ENCODE measurements at places on chromosomes 3 and 15.
A peak's percentile ranks its signal among the peaks of the same experiment; 100 is the strongest.

- H3K27me3 ChIP-seq: no peaks in the 10 kb centered on the region
- DNase-seq: peak; percentile 59
- H3K36me3 ChIP-seq: no peaks in the 10 kb centered on the region
- no peaks in the 10 kb centered on the region for H3K4me1 ChIP-seq
- no peak overlapping the region for H3K27ac ChIP-seq
Observed at GRCh38 chr15:92683511-92683834, 27.9 kb upstream of the FAM174B start.

DNA sequence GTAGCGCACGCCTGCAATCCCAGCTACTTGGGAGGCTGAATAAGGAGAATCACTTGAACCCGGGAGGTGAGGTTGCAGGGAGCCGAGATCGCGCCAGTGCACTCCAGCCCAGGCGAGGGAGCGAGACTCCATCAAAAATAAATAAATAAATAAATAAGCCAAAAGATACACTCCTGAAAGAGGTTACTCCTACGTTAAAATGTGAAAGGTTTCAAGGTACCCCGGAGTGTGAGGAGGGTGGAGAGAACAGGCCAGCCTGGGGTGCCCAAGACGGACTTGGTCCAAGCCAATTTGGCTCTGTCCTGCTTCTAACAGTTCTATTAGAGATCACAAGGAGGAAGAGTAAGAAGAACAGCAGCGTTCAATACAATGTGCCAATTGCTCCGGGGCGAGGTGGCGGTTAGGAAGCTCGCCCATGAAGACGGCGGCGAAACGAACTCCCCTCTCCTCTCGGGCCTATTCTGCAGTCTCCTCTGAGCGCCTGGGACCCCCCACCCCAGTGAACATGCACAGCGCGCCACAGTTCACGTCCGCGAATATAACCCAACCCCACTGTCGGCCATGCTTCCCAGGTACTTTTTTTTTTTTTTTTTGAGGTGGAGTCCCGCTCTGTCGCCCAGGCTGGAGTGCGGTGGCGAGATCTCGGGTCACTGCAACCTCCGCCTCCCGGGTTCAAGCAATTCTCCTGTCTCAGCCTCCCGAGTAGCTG, 942 bp downstream of the ELP6 start:
- no peaks in the 10 kb centered on the region for H3K27me3 ChIP-seq
- H3K27ac ChIP-seq: peak overlapping the region; percentile 99
- peak; percentile 25 for DNase-seq
- H3K36me3 ChIP-seq: peaks cover 11% of the 10 kb centered on the region
- peak overlapping the region; percentile 89 for H3K4me3 ChIP-seq
- H3K4me1 ChIP-seq: no peaks in the 10 kb centered on the region

DNA sequence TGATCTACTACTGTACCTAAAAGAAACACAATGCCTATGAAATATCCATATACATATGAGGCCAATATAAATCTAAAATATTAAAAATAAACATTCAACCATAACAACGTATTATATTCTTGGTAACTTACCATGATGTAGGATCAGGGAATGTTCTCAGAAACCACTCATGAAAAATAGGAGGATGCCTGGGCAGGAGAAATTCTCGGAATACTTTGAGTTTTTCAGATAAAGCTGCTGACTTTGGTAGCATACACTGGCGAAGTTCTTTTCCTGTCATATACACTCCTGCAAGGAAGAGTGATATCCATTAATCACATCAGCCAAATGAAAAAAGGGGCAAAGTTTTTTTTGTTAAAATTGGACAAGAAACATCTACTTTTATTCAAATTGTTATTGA, 11.3 kb upstream of the XRN1 start:
- no peaks in the 10 kb centered on the region for H3K36me3 ChIP-seq
- peak; percentile 7 for DNase-seq

GRCh38 chr3:171827836-171828458, 15.2 kb upstream of the TMEM212 start:
- peak; percentile 10 for DNase-seq
- H3K36me3 ChIP-seq: no peaks in the 10 kb centered on the region
- no peaks in the 10 kb centered on the region for H3K4me1 ChIP-seq
- H3K27me3 ChIP-seq: no peaks in the 10 kb centered on the region
- no peak overlapping the region for H3K4me3 ChIP-seq

DNA sequence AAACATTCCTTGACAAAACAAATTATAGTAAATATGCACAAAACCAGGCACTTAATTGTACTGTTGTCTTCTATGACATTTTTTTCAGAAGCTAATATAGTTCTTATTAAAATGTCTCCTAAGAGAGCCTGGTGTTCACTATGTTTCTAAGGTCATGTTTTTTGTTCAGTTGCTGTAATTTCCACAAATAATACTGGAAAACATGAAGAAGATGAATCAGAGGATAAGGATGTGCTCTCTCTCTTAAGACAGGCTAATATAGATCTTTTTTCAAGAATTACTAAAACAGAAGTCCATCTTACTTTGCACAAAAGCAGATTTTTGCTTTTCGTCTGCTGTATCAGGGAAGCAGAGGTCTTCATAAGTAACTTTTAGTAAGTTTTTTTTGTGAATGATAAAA, 823.0 kb upstream of the NECTIN3 start:
- H3K4me1 ChIP-seq: no peaks in the 10 kb centered on the region
- no peaks in the 10 kb centered on the region for H3K36me3 ChIP-seq
- no peaks in the 10 kb centered on the region for H3K27me3 ChIP-seq
- no peak overlapping the region for H3K4me3 ChIP-seq
- no peak overlapping the region for H3K27ac ChIP-seq

GRCh38 chr3:112874725-112875124, 28.1 kb upstream of the CD200R1L start:
- H3K27ac ChIP-seq: no peak overlapping the region
- H3K4me1 ChIP-seq: no peaks in the 10 kb centered on the region
- DNase-seq: no peak
- no peaks in the 10 kb centered on the region for H3K27me3 ChIP-seq

GRCh38 chr3:189646853-189647542, 15.8 kb downstream of the TP63 start:
- no peaks in the 10 kb centered on the region for H3K4me1 ChIP-seq
- no peaks in the 10 kb centered on the region for H3K36me3 ChIP-seq
- no peaks in the 10 kb centered on the region for H3K27me3 ChIP-seq
- no peak overlapping the region for H3K27ac ChIP-seq
- no peak for DNase-seq

DNA sequence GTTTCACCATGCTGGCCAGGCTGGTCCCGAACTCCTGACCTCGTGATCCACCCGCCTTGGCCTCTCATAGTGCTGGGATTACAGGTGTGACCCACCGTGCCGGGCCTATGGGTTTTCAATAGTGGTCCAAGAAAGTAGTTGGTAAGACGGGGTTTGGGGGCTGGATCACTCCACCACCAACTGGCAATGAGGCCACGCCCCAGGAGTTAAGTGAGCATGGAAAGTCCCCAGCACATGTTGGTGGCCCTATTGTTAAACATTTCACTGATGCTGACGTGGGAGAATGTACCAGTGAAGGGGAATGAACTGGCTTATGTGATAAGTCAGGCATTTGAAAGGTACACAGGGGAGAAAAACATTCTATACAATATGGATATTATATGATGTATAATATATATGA, 80.4 kb downstream of the CHRD start:
- DNase-seq: no peak
- no peaks in the 10 kb centered on the region for H3K4me1 ChIP-seq
- H3K36me3 ChIP-seq: no peaks in the 10 kb centered on the region
- no peak overlapping the region for H3K4me3 ChIP-seq
- no peak overlapping the region for H3K27ac ChIP-seq

DNA sequence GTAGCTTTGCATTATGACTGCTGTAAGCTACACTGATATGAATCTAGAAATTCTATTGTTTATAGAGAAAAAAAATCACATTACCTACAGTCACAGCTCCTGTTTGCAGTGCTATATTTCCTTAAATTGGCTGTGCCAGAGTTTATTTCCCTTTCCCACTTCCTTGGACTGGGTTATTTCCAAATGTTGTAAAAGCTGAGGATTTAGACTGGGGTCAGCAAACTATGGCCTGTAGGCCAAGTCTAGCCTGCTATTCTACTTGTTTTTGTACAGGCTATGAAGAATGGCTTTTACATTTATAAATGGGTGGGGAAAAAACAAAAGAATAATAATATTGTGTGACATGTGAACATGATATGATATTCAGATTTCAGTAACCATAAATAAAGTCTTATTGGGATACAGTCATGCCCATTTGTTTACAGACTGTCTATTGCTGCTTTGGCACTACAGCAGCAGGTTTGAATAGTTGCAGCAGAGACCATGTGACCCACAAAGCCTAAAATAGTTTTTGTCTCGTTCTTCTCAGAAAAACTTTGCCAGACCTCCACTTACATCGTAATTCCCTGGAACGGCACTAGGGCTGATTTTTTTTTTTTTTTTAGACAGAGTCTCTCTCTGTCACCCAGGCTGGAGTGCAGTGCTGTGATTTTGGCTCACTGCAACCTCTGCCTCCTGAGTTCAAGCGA, 7.8 kb downstream of the GLDN start:
- H3K4me3 ChIP-seq: no peak overlapping the region
- H3K36me3 ChIP-seq: no peaks in the 10 kb centered on the region
- H3K27ac ChIP-seq: no peak overlapping the region
- no peaks in the 10 kb centered on the region for H3K27me3 ChIP-seq
- no peak for DNase-seq

- no peaks in the 10 kb centered on the region for H3K36me3 ChIP-seq
- DNase-seq: no peak
- H3K4me3 ChIP-seq: no peak overlapping the region
- H3K27me3 ChIP-seq: no peaks in the 10 kb centered on the region
- H3K4me1 ChIP-seq: peaks cover 3% of the 10 kb centered on the region
Observed at GRCh38 chr15:39642011-39642640, 61.2 kb downstream of the THBS1 start.

DNA sequence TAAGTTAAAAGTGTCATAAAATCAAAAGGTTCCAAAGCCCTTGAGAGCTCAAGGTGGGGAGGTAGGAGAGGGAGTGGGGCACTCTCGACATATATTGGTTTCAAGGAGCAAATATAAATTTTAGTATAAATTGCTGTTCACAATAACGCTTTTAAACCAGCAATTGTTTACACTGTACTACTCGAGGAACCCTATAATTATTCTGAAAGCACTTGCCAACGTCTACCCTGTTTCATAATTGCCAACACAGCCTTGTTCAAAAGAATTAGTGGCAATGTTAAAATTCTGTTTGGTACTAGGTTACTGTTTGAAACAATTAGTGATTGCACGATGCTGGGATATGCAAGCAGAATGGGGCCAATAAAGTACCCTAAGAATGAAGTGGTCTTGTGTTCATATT, 76.3 kb upstream of the ICE2 start:
- H3K27ac ChIP-seq: no peak overlapping the region
- no peaks in the 10 kb centered on the region for H3K36me3 ChIP-seq
- H3K4me3 ChIP-seq: no peak overlapping the region
- no peaks in the 10 kb centered on the region for H3K27me3 ChIP-seq

GRCh38 chr3:1515882-1516281, 423.1 kb downstream of the CNTN6 start:
- no peaks in the 10 kb centered on the region for H3K36me3 ChIP-seq
- no peak for DNase-seq
- no peak overlapping the region for H3K4me3 ChIP-seq
- H3K27ac ChIP-seq: no peak overlapping the region
- no peaks in the 10 kb centered on the region for H3K27me3 ChIP-seq

DNA sequence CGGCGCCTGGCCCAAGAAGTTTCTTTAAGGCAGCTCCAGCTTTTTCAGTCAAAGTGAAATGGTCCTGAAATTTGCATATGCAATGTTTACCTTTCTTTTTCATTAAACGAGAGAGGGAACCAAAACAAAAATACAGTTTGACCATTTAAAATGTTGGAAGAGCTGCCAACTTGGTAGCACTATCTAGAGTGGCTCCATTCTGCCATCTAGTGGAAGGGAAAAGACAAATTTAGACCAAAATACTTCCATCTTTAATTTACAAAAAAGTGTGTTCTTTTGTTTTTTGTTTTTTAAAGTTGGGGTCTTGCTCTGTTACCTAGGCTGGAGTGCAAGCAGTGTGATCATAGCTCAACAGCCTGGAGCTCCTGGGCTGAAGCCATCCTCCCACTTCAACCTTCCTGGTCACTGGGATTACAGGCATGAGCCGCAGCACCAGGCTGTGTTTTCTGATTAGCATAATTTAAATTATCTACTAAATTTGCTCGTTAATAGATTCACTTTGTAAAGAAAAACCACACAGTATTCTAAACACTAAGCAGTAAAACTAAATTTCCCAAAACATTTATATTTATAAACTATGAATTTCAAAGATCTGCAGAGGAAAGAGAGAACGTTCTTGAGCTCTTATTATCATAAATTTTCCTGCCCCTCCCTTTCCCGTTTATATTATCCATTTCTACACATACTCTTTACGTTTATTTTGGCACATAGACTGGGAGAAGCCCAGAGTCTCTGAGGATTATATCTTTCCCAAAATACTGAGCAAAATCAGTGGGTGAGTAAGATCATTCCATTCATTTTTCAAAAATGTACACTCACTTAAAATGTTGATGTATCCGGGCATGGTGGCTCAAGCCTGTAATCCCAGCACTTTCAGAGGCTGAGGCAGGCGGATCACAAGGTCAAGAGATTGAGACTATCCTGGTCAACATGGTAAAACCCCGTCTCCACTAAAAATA, 15.4 kb upstream of the RFC4 start:
- DNase-seq: peak; percentile 87
- no peak overlapping the region for H3K4me3 ChIP-seq
- peaks cover 23% of the 10 kb centered on the region for H3K27me3 ChIP-seq

- no peaks in the 10 kb centered on the region for H3K4me1 ChIP-seq
- H3K4me3 ChIP-seq: no peak overlapping the region
- H3K27ac ChIP-seq: no peak overlapping the region
- H3K27me3 ChIP-seq: no peaks in the 10 kb centered on the region
- DNase-seq: no peak
- H3K36me3 ChIP-seq: peaks cover 15% of the 10 kb centered on the region
Observed at GRCh38 chr15:65259367-65259797, 27.3 kb downstream of the PARP16 start.

DNA sequence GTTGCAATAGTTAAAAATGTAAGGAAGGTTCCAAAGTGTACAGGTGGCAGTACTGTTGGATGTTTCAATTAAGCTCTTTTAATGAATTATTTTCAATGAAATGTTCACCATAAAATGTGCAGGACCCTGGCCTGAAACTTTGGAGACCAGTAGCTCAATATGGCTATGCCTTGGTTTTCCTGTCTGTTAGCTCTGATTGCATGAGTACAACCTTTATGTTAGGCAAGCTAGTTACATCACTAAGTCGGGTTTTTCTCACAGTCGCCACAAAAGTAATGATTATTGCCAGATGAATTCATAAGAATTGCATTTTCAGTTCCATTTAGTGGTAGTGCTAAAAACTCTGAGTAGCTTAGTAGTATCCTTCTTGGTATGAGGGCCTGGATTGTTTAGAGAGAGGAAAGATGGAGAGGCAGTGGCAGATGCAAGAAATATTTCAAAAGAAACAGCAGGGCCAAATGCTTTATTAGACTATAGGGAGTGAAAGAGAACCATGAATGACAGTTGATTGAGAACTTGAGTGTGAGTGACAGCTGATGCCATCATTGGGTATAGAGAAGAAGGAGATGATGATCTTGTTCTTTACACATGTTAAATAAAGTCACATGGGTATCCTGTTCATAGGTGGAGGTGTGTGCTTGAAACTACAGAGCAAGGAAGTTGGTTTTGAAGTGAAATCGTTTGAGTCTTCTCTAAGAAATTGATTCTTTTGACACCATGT, 109.5 kb downstream of the AKAP13 start:
- peaks cover 4% of the 10 kb centered on the region for H3K36me3 ChIP-seq
- no peak overlapping the region for H3K4me3 ChIP-seq
- DNase-seq: no peak
- no peak overlapping the region for H3K27ac ChIP-seq

- DNase-seq: no peak
- no peaks in the 10 kb centered on the region for H3K4me1 ChIP-seq
- H3K27me3 ChIP-seq: no peaks in the 10 kb centered on the region
- H3K36me3 ChIP-seq: no peaks in the 10 kb centered on the region
Observed at GRCh38 chr3:105518203-105518602, 151.5 kb downstream of the ALCAM start.
